ENCODE measurements at places on chromosomes 11 and 22.
A peak's percentile ranks its signal among the peaks of the same experiment; 100 is the strongest.

GRCh38 chr11:101428918-101429317, 154.9 kb downstream of the TRPC6 start:
- DNase-seq: no peak

DNA sequence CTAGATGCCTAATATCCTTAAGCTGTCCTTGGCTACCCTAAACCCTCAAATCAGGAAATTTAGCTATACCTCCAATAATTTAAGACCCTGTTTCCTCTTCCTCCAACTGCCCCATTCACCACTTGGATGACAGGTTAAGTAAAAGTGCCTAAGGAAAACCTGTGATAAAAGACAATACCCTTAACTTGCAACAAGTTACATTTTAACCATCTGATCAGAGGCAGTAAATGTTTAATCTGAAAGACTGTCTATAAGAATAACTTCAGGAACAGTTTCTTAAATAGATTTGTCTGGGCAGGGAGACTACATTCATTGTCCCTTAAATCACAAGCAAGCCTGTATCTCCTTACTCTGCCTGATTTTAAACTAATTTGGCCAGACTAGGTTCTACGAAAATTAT, 129.1 kb downstream of the APOL5 start:
- no peak for DNase-seq

- no peak for DNase-seq
These were observed 4.7 kb downstream of the BSX start for GRCh38 chr11:122976734-122977469.

DNA sequence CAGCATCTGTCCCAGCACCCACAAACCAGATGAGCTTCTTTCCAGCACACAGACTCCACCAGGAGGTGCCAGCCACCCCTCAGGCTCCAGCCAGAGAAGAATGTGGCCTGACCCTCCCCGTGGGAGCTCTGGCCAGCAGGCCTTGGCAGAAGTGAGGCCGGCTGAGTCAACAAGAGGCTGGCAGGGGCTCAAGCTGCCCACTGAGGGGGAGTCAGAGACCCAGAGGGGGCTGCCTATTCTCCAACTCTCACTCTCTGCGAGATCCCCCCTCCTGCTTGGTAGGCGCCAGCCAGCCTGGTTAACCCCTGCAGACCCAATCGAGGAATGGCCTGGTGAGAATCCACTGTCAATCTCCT, 10.6 kb upstream of the CDC42EP1 start:
- DNase-seq: no peak

DNA sequence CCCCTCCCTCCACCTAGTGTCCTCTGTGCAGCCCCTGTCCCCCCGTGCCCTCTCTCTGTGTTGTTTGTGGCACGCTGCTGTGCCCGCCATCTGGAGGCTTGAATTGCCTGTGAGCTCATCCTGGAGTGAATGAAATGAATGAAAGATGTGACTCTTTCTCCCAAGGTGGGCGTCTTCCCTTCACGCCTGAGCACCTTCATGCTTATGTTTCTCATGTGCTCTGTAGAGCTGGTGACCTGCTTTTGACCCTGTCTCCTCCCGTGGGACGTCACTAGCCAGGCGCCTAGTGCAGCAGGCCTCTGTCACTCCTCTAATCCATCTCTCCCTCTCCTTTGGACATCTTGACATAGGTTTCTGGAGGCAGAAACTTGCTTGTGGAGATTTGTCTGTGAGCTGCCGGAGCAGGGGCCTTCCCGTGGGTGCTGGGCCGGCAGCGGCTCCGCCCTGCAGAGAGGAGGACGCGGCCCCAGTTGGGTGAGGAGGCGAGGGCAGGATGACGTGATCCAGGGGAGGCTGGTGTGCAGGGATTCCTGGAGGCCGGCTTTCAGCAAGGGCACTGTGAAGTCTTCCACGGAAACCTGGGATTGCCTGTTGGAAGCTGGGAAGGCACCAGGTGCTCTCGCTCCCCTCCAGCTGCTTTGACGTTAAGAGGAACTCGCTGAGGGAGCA, 40.6 kb downstream of the MUC6 start:
- no peak for DNase-seq

- DNase-seq: peak; percentile 84
These were observed 11.3 kb upstream of the OMP start for GRCh38 chr11:77091146-77091940.

GRCh38 chr11:27388869-27389268, 25.9 kb upstream of the CCDC34 start:
- DNase-seq: no peak

DNA sequence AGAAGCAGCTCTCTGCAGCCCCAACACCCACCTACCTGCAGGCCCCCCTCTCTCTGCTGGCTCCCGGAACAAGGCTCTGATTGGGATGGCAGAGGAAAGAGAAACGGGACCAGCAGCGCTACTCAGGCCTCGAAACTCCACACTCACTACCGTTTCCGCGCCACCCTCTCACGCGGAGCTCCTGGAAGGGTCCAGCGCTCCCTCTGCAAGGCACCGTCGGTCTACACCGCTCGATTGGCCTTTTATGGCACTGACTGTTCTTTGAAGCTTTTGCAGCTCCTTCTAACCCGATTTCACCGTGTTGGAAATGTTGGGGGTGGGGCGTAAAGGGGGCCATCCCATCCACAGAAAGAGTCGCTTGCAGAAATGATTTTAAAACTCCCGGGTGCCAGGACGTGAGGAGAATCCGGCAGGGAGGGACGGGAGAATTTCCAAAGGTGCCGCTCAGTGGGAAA, 323 bp upstream of the PANX1 start:
- DNase-seq: peak; percentile 42

GRCh38 chr22:26968859-26969523, 311.6 kb downstream of the MIAT start:
- DNase-seq: no peak

GRCh38 chr22:42889304-42889703, 32.2 kb upstream of the ARFGAP3 start:
- DNase-seq: peak; percentile 17

DNA sequence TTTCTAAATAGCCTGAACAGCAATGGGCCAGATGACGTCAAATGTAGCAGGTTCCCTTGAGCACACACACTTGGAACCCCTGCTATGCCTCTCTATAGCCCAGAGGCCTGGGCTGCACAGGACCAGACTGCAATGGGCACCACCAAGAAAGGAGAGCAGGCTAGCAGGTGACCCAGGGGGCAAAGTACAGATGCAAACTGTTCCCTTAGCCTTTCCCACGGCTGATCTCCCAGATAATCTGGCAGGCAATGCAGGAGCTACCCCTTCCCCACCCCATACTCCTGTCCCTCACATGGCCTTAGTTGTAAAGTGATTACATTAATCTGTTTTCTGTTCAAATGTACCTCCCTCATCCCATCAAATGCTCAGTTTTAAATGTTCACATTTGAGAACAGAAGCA, 41.3 kb downstream of the SMCO4 start:
- DNase-seq: no peak

GRCh38 chr11:76579056-76579751, 91.3 kb downstream of the LRRC32 start:
- DNase-seq: no peak

GRCh38 chr11:134045799-134046635, 22.9 kb upstream of the JAM3 start:
- no peak for DNase-seq

- DNase-seq: no peak
These were observed 620.9 kb upstream of the CADM1 start for GRCh38 chr11:116124922-116125714.

GRCh38 chr11:35681163-35681767, 18.7 kb downstream of the TRIM44 start:
- no peak for DNase-seq

GRCh38 chr11:43852057-43852636, 28.5 kb upstream of the ALKBH3 start:
- DNase-seq: peak; percentile 21

- no peak for DNase-seq
These were observed 351.8 kb downstream of the BUD13 start for GRCh38 chr11:116420770-116421528.

DNA sequence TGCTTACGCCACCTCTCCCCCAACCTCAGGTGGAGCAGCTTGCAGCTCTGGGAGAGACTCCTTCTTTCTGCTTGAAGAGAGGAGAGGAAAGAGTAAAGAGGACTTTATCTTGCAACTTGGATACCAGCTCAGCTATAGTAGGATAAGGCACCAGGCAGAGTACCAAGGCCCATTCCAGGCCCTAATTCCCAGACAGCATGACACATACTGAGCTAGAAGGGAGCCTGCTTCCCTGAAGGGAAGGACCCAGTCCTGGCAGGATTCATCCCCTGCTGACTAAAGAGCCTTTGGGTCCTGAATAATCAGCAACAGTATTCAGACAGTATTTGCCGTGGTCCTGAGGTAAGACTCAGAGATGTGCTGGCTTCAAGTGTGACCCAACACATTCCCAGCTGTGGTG, 41.4 kb downstream of the PPME1 start:
- DNase-seq: no peak

DNA sequence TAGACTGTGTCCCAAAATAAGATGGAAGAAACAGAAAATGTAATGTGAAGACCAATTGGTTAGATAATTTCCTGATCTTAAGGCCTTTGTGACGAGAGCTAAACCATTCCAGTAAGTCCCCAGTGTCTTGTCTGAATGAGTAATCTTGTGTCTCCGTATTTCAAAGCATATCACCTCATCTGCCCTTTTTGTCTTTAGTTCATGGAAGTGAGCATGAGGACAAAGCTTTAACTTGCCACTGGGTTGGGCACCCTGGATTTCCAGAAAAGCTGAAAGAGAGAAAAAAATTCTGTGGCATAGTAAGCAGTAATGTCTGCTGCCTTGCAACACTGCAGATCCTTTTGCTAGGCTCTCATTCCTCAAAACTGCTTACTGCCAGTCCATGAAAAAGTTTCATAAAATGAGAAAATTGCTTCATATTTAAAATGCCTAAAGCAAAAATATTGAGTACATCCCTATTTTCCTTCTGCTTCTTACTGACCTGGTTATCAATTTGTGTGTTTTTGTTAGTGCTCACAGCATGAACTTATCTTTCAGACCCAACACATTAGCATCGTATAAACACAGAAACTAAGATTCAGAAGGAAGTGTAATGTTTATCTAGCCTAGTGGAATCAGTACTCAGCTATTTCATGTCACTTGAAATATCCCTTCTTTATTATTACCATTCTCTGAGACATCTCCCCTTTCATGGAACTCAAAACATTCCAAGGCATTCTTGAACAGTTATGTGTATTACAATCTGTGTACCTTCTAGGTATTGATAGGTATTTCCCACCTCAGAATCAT, 5.3 kb downstream of the CASP12 start:
- DNase-seq: no peak

GRCh38 chr11:125071846-125072217, 8.7 kb downstream of the SLC37A2 start:
- no peak for DNase-seq

DNA sequence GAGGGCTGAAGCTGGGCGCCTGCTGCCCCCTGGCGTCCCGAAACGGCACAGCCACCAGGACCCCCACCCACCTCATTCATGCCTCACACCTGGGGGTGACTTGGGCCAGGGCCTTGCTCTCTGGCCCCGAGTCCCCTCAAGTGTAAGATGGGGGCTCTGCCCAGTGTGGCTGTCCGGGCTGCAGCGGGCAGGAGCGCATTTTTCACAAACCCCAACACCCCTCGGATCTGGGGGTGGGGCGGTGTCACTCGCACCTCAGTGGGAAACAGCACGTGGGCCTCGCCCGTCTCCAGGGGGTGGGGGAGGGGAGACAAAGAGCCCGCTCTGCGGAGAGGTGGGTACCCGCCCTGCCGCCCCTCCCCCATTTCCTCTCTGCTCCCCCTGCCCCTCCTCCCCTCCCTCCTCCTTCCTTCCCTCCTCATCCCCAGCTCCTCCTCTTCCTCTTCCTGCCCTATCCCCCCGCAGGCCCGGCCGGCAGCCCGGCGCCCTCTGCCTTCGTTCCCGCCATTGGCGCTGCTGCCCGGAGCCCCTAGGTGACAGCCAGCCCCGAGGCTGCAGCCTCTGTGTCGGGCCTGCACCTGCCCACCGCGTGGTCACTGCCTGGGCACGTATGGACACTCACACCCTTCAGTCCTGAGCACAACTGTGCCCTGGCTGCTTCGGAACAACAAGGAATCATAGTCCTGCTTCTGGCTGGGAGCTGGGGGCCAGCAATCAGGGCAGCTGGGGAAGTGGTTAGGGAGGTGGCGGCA, 6.8 kb upstream of the CDKN1C start:
- no peak for DNase-seq

DNA sequence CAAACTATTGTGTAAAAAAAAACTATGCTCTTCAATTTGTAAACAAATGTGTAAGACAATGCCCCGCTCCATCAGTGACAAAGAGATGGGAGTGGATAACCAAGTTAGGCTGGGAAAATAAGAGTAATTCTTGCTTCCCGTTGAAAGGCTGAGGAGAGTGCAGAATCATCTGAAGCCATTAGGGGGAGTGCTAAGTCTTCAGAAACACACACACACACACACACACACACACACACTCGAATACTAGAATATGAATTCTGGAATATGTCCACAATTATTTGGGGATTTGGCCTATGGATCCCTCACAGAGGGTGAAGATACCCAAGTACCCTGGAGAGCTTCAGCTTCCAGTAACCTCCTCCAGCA, 27.8 kb upstream of the ROBO3 start:
- no peak for DNase-seq

GRCh38 chr11:12897867-12898266, 111.2 kb upstream of the RASSF10 start:
- no peak for DNase-seq

- no peak for DNase-seq
These were observed 157.7 kb upstream of the TMEM45B start for GRCh38 chr11:129657866-129658525.

- DNase-seq: no peak
These were observed 57.2 kb downstream of the NAV2 start for GRCh38 chr11:19769820-19770219.

- no peak for DNase-seq
These were observed 28.1 kb downstream of the CYB5R2 start for GRCh38 chr11:7645206-7645605.

- no peak for DNase-seq
These were observed 37.6 kb upstream of the PARVG start for GRCh38 chr22:44143105-44143474.

GRCh38 chr11:1222491-1223345, at the start of gene MUC5B:
Gene MUC5B, plus strand, starts transcription at chr11:1223066. Its CDS starts 58 bp downstream, at chr11:1223124.
- DNase-seq: no peak

DNA sequence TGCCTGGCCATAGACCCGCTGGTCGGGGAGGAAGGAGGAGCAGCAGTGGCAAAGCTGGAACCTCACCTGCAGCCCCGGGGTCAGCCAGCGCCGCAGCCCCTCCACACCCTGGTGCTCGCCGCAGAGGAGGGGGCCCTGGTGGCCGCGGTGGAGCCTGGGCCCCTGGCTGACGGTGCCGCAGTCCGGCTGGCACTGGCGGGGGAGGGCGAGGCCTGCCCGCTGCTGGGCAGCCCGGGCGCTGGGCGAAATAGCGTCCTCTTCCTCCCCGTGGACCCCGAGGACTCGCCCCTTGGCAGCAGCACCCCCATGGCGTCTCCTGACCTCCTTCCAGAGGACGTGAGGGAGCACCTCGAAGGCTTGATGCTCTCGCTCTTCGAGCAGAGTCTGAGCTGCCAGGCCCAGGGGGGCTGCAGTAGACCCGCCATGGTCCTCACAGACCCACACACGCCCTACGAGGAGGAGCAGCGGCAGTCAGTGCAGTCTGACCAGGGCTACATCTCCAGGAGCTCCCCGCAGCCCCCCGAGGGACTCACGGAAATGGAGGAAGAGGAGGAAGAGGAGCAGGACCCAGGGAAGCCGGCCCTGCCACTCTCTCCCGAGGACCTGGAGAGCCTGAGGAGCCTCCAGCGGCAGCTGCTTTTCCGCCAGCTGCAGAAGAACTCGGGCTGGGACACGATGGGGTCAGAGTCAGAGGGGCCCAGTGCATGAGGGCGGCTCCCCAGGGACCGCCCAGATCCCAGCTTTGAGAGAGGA, 11.9 kb downstream of the TMEM121B start:
- no peak for DNase-seq
